ENCODE measurements at places on chromosomes 13 and 19. TPM values are rescaled to one million over a fixed set of nuclear protein-coding genes. Genes with fewer than 3 reads are reported as not detected.
A peak's percentile ranks its signal among the peaks of the same experiment; 100 is the strongest.

Gene ZIC5
- 1.2 TPM for total RNA-seq

Gene FUT6
- total RNA-seq = 2.0 TPM

- DNase-seq = peak; percentile 30
- no peak overlapping the region for H3K4me3 ChIP-seq
- H3K36me3 ChIP-seq = peaks cover 15% of the 10 kb centered on the region
- H3K27ac ChIP-seq = no peak overlapping the region
- no peaks in the 10 kb centered on the region for H3K27me3 ChIP-seq
Observed at GRCh38 chr13:52179925-52180324, 20.5 kb upstream of the NEK3 start.

GRCh38 chr13:37529751-37530385 is 68.7 kb downstream of the POSTN start:
- no peaks in the 10 kb centered on the region for H3K36me3 ChIP-seq
- no peak for DNase-seq
- no peak overlapping the region for H3K27ac ChIP-seq
- no peak overlapping the region for H3K4me3 ChIP-seq

DNA sequence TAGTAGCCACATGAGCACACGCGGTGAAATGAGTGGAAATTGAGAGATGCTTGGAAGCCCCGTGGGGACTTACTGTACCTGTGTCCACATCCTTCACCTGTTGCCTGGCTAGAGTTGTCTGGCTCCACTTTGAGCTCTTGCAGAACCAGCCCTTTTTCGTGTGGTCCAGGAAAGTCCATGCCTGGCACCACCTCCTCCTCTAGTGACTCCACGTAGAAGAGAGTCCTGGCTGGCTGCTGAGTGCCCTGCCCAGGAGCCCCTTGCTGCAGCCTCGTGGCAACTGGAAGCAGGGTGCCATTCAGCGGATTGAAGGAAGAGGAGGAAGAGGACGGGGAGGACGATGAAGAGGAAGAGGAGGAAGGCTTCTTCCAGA is 515 bp upstream of the ATXN8OS start:
- H3K27ac ChIP-seq = no peak overlapping the region
- H3K4me1 ChIP-seq = no peaks in the 10 kb centered on the region
- H3K27me3 ChIP-seq = no peaks in the 10 kb centered on the region
- no peaks in the 10 kb centered on the region for H3K36me3 ChIP-seq
- no peak for DNase-seq

- H3K36me3 ChIP-seq = no peaks in the 10 kb centered on the region
- DNase-seq = no peak
- H3K27me3 ChIP-seq = no peaks in the 10 kb centered on the region
- no peak overlapping the region for H3K4me3 ChIP-seq
- H3K4me1 ChIP-seq = peaks cover 8% of the 10 kb centered on the region
Observed at GRCh38 chr13:105952233-105952972, 583.1 kb downstream of the EFNB2 start.
